ENCODE measurements at places on chromosomes 16 and 17. TPM values are rescaled to one million over a fixed set of nuclear protein-coding genes. Genes with fewer than 3 reads are reported as not detected.

- H3K4me3 ChIP-seq: no peak overlapping the region
- no peaks in the 10 kb centered on the region for H3K36me3 ChIP-seq
- peak; percentile 21 for ATAC-seq
- H3K27ac ChIP-seq: no peak overlapping the region
- peaks cover 5% of the 10 kb centered on the region for H3K27me3 ChIP-seq
- no peaks in the 10 kb centered on the region for H3K4me1 ChIP-seq
Measured at GRCh38 chr16:79876332-79876730, 275.8 kb upstream of the MAF start.

DNA sequence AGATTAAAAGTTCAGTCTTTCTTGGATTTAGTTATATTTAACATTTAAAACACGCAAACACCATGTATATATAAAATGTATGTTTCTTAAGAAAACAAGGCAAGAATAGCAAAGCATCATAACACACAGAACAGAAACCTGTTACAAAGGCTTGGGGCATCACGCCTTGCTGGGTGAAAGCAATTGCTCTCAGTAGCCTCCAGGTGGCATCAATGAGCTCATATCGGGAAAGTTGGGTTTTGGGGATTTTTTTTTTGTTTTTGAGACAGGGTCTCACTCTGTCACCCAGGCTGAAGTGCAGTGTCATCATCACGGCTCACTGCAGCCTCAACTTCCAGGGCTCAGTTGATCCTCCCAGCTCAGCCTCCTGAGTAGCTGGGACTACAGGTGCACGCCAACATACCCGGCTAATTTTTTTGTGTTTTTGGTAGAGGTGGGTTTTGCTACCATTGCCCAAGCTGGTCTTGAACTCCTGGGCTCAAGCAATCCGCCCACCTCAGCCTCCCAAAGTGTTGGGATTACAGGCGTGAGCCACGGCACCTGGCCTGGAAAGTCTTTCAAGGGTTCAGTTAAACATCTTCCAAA lies 56.9 kb downstream of the CYB5D2 start:
- H3K27me3 ChIP-seq: no peaks in the 10 kb centered on the region
- peaks cover 1% of the 10 kb centered on the region for H3K4me1 ChIP-seq
- ATAC-seq: peak; percentile 54

GRCh38 chr16:28572696-28573510 lies 19.2 kb downstream of the SGF29 start:
- H3K4me1 ChIP-seq: peaks cover 10% of the 10 kb centered on the region
- H3K27me3 ChIP-seq: no peaks in the 10 kb centered on the region
- H3K27ac ChIP-seq: peak overlapping the region; percentile 24
- H3K36me3 ChIP-seq: peaks cover 10% of the 10 kb centered on the region

- H3K36me3 ChIP-seq: peaks cover 5% of the 10 kb centered on the region
- ATAC-seq: no peak
- peaks cover 17% of the 10 kb centered on the region for H3K4me1 ChIP-seq
- H3K27ac ChIP-seq: no peak overlapping the region
- no peak overlapping the region for H3K4me3 ChIP-seq
- no peaks in the 10 kb centered on the region for H3K27me3 ChIP-seq
Measured at GRCh38 chr17:49312722-49313121, 49.3 kb downstream of the ZNF652 start.

DNA sequence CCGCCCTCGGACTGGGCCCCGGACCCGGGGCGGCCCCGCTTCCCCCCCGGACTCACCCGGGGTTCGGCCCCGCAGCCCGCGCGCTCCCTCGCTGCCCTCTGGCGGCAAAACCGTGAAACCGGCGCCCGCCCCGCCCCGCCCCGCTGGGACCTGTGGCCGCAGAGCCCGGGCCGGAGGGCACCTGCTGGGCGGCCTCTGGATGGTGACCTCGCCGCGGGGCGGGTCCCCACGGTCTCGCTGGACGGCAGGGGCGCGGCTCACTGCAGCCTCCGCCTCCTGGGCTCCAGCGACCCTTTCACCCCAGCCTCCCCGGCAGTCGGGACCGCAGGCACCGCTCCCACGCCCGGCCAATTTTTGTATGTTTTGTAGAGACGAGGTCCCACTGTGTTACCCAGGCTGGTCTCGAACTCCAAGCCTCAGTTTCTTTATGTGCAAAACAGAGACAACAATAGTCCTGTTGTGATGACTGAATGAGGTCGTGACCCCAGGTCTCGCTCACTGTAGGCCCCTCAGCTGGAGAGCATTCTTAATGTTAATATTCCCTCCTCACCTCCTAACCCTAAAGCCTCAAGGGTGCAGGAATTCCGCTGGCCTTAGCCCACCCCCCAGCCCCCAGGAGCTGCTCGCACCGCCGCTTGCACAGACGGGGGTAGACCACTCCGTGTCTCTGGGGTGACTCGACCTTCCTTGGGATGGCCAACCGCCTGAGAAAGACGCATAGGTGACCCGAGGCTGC lies 33.7 kb upstream of the RPH3AL start:
- peak overlapping the region; percentile 73 for H3K4me3 ChIP-seq
- H3K36me3 ChIP-seq: no peaks in the 10 kb centered on the region
- ATAC-seq: peak; percentile 88
- peak overlapping the region; percentile 38 for H3K27ac ChIP-seq
- peaks cover 10% of the 10 kb centered on the region for H3K4me1 ChIP-seq
- peaks cover 17% of the 10 kb centered on the region for H3K27me3 ChIP-seq

GRCh38 chr16:3022684-3023414 lies 893 bp downstream of the HCFC1R1 start:
- peaks cover 61% of the 10 kb centered on the region for H3K36me3 ChIP-seq
- peaks cover 23% of the 10 kb centered on the region for H3K4me1 ChIP-seq
- ATAC-seq: no peak
- H3K27me3 ChIP-seq: no peaks in the 10 kb centered on the region
- H3K4me3 ChIP-seq: peak overlapping the region; percentile 82

The WNT9B gene
- not detected for total RNA-seq

The ALDOC gene
- 335 TPM for total RNA-seq

The CES3 gene
- total RNA-seq: 4.2 TPM

The IFI35 gene
- total RNA-seq: 38.4 TPM

The PIRT gene
- not detected for total RNA-seq
